ENCODE measurements at places on chromosomes 5 and 9.

DNA sequence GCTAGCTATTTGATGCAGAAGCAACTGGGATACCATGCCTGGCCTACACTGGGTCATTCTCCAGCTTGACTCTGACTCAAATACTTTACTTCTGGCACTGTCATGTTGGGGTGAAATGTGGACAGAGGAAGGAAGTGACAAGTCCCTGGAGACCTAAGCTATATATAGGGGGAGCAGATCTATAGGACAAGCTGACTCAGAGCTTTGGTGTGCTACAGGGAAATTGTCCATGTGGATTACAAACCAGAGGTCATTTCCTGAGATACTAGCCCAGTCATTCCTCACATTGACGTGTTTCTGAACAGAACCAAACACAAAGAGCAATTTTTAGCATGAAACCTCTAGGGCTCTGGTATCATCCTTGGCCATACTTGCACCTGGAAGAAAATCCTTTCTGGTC is 531.6 kb upstream of the CLINT1 start:
- H3K27me3 ChIP-seq, result no peaks in the 10 kb centered on the region
- no peak for DNase-seq
- H3K4me1 ChIP-seq, result no peaks in the 10 kb centered on the region
- no peak overlapping the region for H3K4me3 ChIP-seq
- no peaks in the 10 kb centered on the region for H3K36me3 ChIP-seq

GRCh38 chr9:4214486-4214885 is 85.4 kb downstream of the GLIS3 start:
- H3K36me3 ChIP-seq, result no peaks in the 10 kb centered on the region
- H3K4me1 ChIP-seq, result no peaks in the 10 kb centered on the region
- no peaks in the 10 kb centered on the region for H3K27me3 ChIP-seq
- H3K4me3 ChIP-seq, result no peak overlapping the region
- DNase-seq, result no peak

DNA sequence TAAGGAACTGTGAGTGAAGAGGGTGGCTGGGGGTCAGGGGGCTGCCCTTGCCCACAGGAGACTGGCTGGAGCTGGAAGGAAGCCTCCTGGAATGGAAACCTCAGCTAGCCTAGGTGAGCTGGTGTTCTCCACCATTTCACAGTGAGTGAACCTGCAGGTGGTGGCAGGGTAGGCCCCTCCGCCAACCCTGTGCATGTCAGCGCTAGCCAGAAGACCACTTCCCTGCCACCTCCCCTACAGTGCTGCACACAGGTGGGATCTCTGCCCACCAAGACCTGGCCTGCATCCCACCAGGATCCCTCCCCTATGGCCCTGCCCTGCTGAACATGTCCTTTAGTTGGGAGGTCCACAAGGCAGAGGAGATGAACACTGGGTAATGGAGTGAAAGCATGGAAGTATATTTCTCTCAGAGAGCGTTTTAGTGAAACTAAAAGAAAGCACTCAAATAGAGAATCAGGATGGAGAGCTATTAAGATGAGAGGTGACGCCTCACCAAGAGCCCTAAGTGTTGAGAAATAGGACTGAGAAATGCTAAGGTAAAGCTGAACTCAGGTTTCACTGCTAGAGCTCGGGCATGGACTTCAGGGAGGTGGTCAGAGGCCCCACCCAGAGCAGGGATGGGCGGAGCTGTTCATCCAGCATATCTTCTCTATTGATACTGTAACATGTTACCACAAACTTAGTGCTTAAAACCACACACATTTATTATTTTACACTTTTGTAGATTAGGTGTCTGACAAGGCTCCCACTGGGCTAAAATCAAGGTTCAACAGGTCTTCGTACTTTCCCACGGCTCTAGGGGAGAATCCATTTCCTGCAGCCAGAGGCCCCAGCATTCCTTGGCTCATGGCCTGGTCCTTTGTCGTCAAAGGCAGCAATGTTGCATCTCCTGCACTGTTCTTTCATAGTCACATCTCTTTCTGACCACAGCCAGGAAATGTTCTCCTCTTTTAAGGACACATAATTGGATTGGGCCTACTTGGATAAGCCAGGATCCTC is 83.2 kb downstream of the DIRAS2 start:
- H3K27me3 ChIP-seq, result no peaks in the 10 kb centered on the region
- no peaks in the 10 kb centered on the region for H3K4me1 ChIP-seq
- H3K27ac ChIP-seq, result no peak overlapping the region
- no peak overlapping the region for H3K4me3 ChIP-seq
- H3K36me3 ChIP-seq, result no peaks in the 10 kb centered on the region
- DNase-seq, result no peak

- peaks cover under 1% of the 10 kb centered on the region for H3K36me3 ChIP-seq
- no peaks in the 10 kb centered on the region for H3K27me3 ChIP-seq
- H3K4me3 ChIP-seq, result no peak overlapping the region
- no peak overlapping the region for H3K27ac ChIP-seq
Observed at GRCh38 chr5:88279584-88279983, 10.9 kb upstream of the TMEM161B start.

DNA sequence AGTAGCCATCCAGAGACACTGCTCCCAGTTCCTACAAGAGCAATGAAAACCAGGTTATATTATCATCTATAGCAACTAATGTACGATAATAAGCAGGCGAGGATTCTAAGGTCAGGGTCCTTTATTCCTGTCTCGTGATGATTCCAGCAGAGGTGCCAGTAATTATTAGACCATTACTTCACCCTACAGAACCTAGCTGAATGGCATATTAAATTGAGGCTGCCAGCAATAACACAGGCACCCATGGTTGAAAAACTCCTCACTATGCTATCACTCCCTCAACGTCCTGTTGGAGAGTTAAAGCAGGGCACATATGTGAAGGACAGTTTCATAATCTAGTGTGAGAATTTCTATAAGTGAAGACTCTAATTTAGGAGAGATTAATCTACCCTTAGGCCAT is 29.7 kb downstream of the DCAF12 start:
- H3K36me3 ChIP-seq, result peaks cover 3% of the 10 kb centered on the region
- no peak overlapping the region for H3K4me3 ChIP-seq
- H3K4me1 ChIP-seq, result no peaks in the 10 kb centered on the region
- H3K27ac ChIP-seq, result no peak overlapping the region
- DNase-seq, result no peak
- H3K27me3 ChIP-seq, result no peaks in the 10 kb centered on the region

- DNase-seq, result no peak
- H3K4me3 ChIP-seq, result no peak overlapping the region
- H3K27me3 ChIP-seq, result no peaks in the 10 kb centered on the region
- peaks cover 7% of the 10 kb centered on the region for H3K4me1 ChIP-seq
Observed at GRCh38 chr5:113047234-113047633, 70.6 kb downstream of the DCP2 start.

DNA sequence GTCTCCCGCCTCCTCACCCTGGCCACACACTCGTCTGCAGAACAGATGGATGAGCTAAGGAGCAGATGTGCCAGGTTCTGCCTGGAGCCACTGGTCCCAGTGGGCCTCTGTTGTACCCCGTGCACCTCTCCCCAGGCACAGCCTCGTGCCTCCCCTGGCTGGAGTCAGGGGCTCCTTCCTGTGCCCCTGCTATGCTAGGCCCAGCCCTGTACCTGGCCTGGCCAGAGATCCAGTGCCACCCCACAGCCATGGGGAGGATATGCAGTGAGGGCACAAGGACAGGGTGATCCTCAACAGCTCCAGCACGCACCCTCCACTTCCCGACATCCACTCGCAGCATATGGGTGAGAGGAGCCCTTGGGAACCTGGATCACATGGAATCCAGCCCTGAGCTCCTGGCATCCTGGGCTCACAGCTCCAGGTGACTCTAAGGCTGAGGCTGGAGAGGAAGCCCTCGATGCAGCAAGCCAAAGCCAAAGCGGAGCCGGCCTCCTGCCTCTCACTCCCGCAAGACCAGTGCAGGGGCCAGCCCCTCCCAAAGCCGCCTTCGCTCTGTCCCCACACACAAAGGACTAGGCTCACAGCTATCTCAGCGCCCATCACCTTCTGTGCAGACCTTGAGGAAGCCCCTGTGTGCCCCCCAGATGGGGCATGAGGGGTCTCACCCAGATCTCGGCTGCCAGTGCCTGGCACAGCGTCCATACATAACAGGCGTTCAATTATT is 23.7 kb upstream of the ADAMTS2 start:
- H3K36me3 ChIP-seq, result no peaks in the 10 kb centered on the region
- H3K27me3 ChIP-seq, result no peaks in the 10 kb centered on the region
- H3K27ac ChIP-seq, result no peak overlapping the region
- no peaks in the 10 kb centered on the region for H3K4me1 ChIP-seq
- no peak overlapping the region for H3K4me3 ChIP-seq

DNA sequence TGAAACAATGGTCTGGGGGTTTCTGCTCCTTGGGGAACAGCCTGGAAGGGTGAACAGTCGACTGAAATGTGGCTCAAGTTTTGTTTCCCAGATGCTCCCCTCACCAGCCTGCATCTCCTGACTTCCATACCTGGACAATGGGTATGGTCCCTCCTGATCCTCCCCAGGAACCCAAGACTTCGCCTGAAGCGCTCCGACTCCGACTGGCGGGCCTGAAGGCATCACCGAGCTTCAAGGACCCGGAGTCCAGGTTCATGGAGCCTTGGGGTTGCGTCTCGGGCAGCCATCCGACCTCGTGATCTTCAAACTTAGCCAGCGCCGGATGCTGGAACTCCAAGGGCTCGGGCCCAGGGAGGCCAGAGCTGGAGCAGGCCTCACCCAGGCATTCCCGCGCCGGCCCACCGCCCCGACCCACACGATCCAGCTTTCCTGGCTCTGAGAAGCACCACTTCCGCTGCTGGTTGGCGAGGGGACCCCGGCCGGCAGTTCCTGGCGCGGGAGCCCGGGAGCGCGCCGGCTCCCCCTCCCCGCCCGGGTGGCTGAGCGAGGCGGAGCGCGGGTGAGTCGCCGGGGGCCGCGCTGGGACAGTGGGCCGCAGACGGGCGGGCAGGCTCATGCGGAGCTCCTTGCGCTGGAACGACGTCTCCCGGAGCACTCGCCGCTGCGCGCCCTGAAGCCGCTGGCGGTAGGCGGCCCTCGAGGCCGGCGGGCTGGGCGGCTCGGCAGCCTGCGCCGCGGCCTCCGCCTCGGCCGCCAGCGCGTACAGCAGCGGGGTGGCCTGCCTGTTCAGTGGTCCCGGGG is 5.2 kb downstream of the SHROOM1 start:
- no peak overlapping the region for H3K4me3 ChIP-seq
- no peak overlapping the region for H3K27ac ChIP-seq
- peaks cover 6% of the 10 kb centered on the region for H3K27me3 ChIP-seq
- no peaks in the 10 kb centered on the region for H3K36me3 ChIP-seq
- peaks cover under 1% of the 10 kb centered on the region for H3K4me1 ChIP-seq

GRCh38 chr5:36373527-36374086 is 71.9 kb upstream of the RANBP3L start:
- no peak overlapping the region for H3K4me3 ChIP-seq
- DNase-seq, result no peak
- no peaks in the 10 kb centered on the region for H3K4me1 ChIP-seq
- H3K36me3 ChIP-seq, result no peaks in the 10 kb centered on the region
- no peak overlapping the region for H3K27ac ChIP-seq
- no peaks in the 10 kb centered on the region for H3K27me3 ChIP-seq

DNA sequence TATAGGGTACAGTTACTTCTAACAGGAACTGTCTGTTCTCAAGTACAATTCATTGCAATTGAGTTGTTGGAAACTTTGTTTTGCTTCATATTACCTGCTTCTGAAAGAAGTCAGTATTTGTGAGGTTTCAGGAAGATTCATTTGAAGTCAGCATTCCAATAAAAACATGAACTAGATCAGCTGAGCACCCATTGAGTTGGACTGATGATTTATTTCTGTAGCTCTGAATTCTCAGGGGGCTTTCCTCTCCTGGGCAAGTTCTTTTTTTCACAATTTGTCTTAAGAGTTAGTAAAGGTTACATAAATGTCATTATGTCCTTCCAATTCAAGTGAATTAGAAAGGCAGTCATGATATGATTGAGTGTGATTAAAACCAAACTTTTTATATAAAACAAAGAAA is 16.2 kb upstream of the KIF2A start:
- no peak overlapping the region for H3K4me3 ChIP-seq
- H3K36me3 ChIP-seq, result no peaks in the 10 kb centered on the region
- H3K4me1 ChIP-seq, result peaks cover 31% of the 10 kb centered on the region
- DNase-seq, result no peak

GRCh38 chr5:112253478-112254250 is 165.4 kb downstream of the EPB41L4A start:
- no peaks in the 10 kb centered on the region for H3K27me3 ChIP-seq
- no peak for DNase-seq
- no peaks in the 10 kb centered on the region for H3K4me1 ChIP-seq
- H3K36me3 ChIP-seq, result no peaks in the 10 kb centered on the region

DNA sequence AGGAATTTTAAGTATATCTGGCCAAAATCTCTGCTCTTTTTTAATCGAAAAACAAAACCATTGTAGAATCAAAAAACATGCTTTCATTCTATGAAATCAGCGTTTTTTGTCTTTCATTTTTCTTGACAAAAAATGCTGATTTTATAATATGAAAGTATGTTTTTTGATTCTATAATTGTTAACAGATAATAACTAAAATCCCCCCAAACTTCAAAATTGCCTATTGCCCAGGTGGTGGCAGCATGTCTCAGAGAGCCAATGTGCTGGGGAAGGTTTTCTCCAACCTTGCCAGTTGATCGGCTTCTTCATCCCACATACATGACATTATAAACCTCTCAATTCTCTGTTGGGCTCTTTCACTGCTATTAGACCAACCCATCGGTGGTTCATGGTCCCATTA is 5.1 kb upstream of the SMIM15 start:
- no peak overlapping the region for H3K4me3 ChIP-seq
- no peaks in the 10 kb centered on the region for H3K27me3 ChIP-seq
- H3K4me1 ChIP-seq, result peaks cover 3% of the 10 kb centered on the region
- DNase-seq, result no peak
- no peak overlapping the region for H3K27ac ChIP-seq
- no peaks in the 10 kb centered on the region for H3K36me3 ChIP-seq

DNA sequence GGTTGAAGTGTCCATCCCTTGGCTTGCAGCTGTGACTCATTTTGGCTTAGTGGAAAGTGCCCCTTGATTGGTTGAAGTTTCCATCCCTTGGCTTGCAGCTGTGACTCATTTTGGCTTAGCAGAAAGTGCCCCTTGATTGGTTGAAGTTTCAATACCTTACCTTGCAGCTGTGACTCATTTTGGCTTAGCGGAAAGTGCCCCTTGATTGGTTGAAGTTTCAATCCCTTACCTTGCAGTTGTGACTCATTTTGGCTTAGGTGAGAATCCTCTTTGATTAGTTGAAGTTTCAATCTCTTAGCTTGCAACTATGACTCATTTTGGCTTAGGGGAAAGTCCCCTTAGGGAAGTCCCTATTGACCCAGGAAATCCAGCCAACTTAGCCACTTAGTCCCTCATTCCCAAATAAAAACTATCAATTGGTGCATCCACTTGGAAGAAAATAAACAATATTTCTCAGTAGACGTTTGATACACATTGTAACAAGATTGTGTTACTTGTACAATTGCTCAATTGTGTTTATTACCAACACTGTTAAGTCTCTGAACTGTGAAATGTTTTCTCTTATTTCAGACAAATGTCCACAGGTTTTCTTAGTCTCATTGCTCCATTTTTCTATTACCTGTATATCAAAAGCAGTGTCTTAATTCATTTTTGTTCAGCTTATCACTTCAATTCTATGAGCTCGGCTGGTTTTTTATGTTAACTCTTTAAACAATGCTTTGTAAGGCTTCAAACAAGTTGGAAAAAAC is 2308.8 kb upstream of the ACO1 start:
- H3K4me3 ChIP-seq, result no peak overlapping the region
- no peak for DNase-seq
- no peaks in the 10 kb centered on the region for H3K36me3 ChIP-seq
- H3K27ac ChIP-seq, result no peak overlapping the region

Measured in T-cell (primary cell).